Heart right ventricle (tissue), 16 donors: ENCODE measurements at places on chromosomes 7 and 10.
A peak's percentile ranks its signal among the peaks of the same experiment; 100 is the strongest.

DNA sequence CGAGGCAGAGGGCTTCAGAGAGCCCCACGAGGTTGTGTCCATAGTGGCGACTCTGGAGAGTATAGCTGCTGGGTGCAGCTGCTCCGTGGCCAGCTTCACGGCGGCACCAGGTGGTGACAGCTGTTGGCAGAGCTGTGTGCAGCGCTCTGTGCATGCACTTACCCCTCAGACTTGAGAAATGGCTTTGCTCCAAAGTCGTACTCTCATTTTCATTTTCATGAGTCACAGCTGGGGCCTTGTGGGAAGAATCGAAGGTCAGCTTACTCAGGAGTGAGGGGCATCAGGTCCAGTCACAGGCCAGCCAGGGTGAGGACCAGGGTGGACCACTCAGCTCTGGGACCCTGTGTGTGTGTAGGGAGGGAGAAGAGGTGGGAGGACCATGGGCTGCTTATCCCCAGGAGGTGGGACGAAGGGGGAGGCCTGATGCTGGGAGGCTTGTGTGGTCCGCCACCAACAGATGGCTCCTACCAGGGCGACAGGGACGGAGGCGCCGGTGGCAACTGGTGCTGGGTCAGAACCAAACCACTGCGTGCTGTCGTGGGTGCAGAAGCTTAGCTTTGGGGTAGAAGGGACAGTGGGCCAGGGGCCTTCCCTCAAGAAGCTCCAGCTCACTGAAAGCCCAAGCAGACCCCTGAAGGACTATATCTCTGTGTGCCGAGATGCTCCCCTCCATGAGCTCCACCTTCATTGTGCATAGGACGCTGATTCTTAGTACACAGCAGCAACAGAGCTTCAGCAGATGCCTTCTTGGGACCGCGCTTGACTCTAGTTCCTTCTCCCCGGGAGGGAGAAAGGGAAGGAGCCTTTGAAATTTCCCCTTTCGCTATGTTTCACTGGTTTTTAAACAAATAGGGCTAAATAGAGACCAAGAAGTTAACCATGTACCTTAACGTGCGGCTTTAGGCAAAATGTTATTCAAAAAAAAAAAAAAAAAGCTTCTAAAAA lies 225.0 kb downstream of the CELF2 start:
- peak; percentile 71 for DNase-seq

- no peak for DNase-seq
Measured at GRCh38 chr10:133475425-133475734, 21.6 kb downstream of the SCART1 start.

- DNase-seq = no peak
Measured at GRCh38 chr7:112407261-112407660, 43.0 kb upstream of the IFRD1 start.

GRCh38 chr7:43108255-43109011 lies 4.0 kb upstream of the HECW1 start:
- peak; percentile 56 for DNase-seq

DNA sequence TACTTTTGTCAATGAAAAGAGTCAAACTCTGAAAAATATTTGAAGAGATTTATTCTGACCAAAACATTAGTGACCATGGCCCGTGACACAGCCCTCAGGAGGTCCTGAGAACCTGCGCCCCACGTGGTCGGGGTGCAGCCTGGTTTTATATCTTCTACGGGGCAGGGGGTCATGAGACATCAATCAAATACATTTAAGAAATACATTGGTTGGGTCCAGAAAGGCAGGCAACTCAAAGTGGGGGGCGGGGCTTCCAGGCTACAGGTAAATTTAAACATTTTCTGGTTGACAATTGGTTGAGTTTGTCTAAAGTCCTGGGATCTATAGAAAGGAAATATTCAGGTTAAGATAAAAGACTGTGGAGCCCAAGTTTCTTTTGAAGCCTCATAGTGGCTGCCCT lies 34.8 kb upstream of the BNIP3 start:
- no peak for DNase-seq

- DNase-seq = no peak
Measured at GRCh38 chr7:150947241-150947745, 30.8 kb downstream of the KCNH2 start.

DNA sequence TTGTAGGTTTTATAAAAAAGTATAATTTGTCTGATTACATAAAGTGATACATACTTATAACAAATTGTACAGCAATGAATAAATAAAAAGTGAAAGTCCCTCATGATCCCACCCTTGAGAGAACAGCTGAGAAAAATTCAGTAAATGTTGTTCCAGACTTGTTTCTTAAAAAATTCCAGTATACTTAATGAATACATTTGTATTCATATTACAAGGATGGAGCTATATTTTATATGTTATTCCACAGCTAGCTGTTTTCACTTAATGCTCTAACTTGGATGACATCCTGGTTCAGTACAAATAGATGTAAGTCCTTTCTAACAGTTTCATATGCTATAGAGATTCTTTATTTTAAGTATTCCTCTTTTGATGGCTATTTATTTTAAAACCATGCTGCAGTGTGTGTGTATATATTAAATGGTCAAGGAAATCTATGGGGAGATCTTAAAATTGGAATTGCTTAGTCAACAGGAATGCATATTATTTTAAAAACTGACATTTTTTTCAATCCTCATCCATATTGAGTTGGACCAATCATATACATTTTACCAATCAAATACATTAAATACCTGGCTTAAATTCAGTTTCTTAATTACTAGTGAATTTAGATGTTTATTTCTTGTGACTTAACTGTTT lies 8.9 kb downstream of the STAMBPL1 start:
- DNase-seq = no peak

- no peak for DNase-seq
Measured at GRCh38 chr7:77651575-77652162, 44.6 kb upstream of the RSBN1L start.

DNA sequence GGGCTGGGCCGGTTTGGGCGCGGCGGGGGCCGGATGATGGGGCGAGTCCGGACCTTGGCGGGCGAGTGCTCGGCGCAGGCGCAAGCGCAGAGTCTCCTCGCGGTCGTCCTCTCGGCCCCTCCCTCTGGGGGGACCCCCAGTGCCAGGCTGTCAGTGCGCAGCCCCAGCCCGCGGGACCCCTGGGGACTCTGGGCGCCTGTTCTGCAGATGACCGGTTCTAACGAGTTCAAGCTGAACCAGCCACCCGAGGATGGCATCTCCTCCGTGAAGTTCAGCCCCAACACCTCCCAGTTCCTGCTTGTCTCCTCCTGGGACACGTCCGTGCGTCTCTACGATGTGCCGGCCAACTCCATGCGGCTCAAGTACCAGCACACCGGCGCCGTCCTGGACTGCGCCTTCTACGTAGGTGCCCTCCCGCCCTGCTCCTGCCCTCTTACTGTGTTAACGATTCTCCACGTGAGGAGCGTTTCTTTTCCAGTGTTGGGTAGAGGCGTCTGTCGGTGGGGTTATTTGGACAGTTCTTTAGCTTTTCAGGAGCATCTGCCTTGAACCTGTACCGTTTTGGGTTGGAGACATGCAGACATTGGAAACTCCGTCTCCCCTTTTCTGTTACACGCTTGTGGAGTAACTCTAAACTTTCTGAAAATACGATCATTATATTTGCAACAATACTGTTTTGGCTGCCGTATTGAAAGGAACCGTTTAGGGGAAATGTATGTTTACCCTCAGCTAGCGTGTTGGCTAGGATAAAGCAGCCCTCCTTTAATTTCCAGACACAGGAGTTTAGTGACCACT lies 706 bp downstream of the BUB3 start:
- peak; percentile 36 for DNase-seq

- no peak for DNase-seq
Measured at GRCh38 chr10:114499116-114499515, 94.8 kb upstream of the AFAP1L2 start.

GRCh38 chr10:70829543-70829942 lies 13.8 kb downstream of the SGPL1 start:
- no peak for DNase-seq

DNA sequence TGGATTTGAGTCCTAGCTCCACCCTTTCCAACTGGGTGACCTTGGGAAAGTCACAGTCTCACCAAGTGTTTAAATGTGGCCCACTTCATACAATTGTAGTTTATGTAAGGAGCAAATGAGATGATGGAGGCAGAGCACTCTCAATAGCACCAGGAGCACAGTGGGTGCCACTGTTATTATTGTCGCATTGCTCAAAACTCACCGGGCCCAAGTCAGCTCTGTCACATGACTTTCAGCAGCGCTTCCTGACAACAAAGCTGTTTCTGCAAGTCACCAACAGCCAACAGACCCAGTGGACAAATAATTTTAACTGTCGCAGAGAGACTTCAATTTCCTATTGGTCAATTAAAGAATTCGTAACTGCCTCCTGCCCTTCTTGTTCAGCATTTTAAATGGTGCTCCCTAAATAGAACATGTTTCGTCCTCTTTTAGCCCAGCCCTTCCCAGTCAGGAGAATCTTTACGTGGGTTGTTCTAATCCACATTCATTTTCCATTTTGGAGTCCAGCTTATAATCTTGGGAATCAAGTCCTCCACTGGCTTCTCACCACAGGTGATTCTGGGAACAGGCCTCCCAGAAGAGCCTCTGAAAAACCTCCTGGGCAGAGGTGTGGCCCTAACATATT lies 415.6 kb upstream of the NPVF start:
- no peak for DNase-seq

GRCh38 chr7:82419200-82419599 lies 24.4 kb downstream of the CACNA2D1 start:
- DNase-seq = peak; percentile 62

GRCh38 chr7:51310131-51310583 lies 6.5 kb downstream of the COBL start:
- no peak for DNase-seq

GRCh38 chr10:13834581-13835286 lies 248.0 kb downstream of the PRPF18 start:
- DNase-seq = peak; percentile 30

DNA sequence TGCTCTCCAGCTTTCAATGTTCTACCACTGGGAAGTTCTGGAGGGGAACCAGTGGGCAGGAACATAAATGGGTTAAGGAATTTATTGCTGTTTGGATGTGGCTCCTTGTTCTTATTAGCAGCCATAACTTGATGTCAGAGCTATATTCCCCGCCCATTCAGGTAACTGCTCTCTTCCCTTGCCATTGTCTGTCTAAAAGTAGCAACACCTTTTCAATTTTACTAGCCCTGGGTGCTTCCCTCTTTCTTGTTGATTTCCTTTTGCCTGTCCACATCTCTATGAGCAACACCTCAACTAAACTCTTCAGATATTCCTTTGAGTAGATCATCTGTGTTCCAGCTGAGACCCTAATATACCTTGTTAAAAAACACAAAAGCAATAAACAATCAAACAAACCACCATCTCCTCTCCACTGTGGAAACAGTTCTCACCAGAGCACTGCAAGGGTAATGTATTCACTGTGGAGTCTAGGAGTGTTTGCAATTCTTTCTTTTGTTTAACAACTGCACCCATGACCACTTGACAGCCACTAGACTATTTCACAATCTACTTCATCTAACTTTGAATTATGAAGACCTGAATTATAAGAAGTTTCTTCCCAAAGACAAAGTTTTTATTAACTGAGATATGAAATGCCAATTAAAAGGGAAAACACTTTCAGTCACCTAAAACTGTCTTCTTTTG lies 436.7 kb downstream of the IPMK start:
- no peak for DNase-seq

DNA sequence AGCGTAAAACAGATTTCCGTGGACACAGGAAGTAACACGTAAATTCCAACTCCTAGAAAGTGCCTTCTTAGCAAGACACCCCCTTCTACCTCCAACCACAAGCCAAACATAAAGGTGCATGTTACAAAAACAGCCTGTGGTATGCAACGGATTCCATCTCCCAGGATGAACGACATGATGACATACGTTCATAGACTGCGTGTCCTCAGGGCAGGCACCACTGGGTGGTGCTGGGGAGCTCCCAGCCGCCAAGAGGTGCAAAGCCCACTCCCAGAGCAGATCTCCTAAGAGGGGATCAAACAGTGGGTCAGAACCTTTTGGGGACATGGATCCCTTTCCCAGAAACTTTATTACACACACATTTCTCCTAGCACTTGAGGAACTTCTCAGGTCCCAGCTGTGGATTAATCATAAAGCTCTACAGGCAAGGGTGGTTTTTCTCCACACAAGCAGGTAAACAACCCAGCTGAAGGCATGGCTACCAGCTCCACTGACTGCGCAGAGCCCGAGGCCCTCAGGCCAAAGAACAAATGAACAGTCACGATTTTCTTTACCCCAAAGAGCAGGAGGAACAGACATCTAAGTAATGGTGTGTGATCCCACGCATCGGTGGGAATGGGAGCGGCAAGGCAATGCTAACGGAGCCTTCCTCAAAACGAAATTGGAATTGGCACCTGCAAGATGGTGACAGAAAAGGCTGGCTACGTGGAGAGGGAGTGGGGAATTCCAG lies 13.8 kb downstream of the PSAP start:
- no peak for DNase-seq

- DNase-seq = peak; percentile 57
Measured at GRCh38 chr10:20004087-20004523, 187.9 kb downstream of the PLXDC2 start.

DNA sequence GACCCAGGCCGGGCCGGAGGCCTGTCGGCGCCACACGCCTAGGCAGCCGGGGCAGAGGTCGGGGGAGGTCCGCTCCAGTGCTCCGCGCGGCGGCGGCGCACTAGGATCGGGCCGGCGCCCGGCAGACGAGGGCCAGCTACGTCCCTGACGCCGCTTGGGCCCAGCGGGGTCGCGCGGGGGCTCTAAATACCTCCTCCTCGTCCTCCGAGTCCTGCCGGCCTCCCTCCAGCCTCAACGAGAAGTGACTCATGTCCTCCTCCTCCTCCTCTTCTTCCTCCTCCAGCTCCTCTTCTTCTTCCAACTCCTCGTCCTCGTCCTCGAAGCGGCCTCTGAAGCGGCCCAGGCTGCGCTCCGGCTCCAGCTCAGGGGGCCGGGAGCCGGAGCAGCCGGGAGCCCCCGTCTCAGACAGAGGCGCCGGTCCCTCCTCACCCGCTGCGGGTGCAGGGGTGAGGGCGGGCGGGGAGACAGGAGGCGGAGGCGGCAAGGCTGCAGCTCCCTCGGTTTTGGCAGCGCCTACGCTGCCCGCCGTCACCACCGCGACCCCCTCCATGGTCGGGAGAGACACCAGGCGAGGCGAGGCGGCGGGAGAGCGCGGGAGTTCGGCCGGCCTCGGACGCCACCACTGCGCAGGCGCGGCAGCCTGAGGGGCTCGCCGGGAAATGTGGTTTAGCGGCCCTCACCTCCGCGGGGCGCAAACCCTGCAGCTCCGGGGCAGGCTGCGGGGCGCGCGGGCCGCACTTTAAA lies at the start of gene PCGF6:
Gene PCGF6, minus strand, starts transcription at position 624 of the 744 bp plus-strand sequence. Its CDS starts 74 bp downstream, at position 550.
- DNase-seq = peak; percentile 82

GRCh38 chr10:80441831-80442230 lies 12.3 kb upstream of the TSPAN14 start:
- no peak for DNase-seq

DNA sequence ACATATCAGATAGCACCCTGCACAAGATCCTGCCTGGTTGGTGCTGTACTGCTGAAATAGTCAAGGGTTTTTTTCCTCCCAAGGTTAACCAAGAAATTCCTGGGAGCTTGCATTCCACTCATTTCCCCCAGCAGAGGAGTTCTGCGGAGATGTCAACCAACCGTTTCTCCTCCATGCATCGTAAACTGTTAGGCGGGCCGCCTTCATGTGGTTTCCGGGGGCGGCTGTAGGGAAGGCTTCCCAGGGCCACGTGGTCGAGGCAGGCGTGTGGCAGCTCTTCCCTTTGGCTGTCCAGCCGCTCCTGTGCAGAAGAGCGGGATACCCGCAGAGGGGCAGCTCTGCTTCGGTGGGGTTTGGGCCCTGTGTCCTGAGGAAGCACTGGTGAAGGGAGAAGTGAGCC lies 113.7 kb downstream of the RGS10 start:
- no peak for DNase-seq

- DNase-seq = no peak
Measured at GRCh38 chr7:135726276-135726788, 1.7 kb downstream of the SLC13A4 start.
